ENCODE measurements at places on chromosomes 4 and X. TPM values are rescaled to one million over a fixed set of nuclear protein-coding genes. Genes with fewer than 3 reads are reported as not detected.
A peak's percentile ranks its signal among the peaks of the same experiment; 100 is the strongest.

GRCh38 chr4:2832309-2832980 is 11.2 kb upstream of the ADD1 start:
- DNase-seq = peak; percentile 79

Gene GLRA3
- total RNA-seq = not detected

DNA sequence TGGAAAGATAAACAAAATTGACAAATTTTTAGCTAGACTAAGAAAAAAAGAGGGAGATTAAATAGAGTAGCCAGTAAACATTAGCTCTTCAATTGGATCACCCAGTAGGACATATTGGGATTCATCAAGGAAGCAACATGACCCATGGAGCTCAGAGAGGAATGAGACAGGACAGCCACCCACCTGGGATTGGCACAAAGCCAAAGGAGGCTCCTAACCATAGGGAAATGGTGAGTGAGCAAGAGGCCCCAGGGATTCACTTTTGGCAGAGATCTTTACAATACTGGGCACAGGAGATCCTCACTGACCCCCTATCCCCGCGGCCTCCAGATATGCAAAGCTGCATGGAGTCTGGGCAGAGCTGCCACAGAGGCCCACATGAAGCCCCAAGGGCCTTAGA is 34.8 kb upstream of the CXCL6 start:
- DNase-seq = no peak

Gene ETNPPL
- not detected for total RNA-seq

- no peak for DNase-seq
These were observed 10.9 kb upstream of the GRPR start for GRCh38 chrX:16112428-16112827.

DNA sequence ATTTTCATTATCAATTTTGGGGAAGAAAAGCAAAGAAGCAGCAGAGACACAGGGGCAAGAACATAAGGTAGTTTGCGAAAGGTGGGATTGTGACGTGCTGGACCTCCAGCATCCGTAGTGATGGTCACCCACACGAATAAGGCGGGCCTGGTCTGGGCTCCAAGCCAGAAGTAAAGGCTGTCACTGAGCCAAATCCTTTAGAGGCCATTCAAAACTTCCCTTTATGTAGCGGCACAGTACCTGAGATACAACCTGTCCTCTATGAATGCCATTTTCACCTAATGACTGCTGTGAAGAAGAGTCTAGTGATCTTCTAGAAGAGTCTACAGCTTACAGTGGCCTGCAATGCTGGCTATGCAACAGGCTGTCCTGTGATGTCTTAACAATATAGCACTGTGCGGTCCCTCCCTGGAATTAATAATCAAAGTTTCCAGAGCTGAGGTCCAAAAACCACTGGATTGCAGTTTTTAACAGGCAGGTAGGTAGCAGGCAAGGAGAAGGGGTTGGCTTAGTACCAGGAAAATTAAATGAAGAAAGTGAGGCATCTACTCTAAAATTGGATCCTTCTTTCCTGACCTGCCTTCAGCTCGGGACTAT is 56.2 kb downstream of the TRIML1 start:
- no peak for DNase-seq

- no peak for DNase-seq
These were observed 743.5 kb upstream of the MAGEB2 start for GRCh38 chrX:29471829-29472228.

DNA sequence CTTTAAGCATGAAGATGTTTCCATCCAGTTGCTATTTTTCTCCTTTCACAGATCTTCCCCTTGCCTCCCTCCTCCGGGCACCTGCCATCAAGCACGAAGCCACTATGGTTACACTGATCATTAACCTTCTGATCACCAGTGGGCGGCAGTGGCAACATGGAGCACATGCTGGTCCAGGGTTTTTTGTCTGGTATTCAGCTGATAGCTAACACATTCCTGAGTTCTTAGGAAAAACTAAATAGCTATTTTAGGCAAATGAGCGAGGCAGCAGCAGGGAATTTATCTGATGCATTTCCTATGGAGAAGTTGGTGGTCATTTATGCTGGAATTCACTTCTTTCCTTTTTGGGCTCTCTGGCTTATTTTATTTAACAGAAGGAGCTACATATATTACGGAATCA is 22.9 kb downstream of the SHISA3 start:
- no peak for DNase-seq

DNA sequence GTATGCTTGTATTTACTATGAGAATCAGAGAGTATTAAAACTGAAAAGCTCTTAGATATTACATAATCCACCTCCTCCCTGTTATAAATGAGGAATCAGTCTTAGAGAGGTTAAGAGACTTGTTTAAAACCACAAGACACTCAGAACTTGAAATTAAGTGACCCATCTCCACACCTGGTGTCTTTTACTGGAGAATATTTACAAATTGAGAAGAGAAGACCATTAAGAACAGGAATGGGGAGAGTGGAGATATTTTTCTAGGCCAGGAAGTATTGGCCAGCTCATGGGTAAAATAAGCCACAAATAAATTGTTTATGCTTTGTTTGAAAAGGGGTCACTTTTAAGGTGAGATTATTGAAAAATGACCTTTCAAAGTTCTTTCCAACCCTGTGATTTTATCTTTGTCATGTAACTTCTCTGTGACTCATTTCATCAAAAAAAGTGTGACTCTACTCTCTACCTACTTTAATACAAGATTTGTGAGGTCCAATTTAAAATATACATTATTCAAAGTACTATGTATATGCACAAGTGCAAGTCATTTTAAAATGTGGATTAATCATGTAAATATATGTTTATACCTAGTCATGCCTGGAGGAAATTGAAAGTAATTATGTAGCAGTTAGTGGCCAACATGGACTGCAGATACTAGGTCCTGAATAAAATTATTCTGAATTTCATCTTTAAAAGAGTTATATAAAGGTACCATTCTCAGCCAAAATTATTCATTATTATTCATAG is 15.9 kb upstream of the COX7B2 start:
- DNase-seq = no peak

DNA sequence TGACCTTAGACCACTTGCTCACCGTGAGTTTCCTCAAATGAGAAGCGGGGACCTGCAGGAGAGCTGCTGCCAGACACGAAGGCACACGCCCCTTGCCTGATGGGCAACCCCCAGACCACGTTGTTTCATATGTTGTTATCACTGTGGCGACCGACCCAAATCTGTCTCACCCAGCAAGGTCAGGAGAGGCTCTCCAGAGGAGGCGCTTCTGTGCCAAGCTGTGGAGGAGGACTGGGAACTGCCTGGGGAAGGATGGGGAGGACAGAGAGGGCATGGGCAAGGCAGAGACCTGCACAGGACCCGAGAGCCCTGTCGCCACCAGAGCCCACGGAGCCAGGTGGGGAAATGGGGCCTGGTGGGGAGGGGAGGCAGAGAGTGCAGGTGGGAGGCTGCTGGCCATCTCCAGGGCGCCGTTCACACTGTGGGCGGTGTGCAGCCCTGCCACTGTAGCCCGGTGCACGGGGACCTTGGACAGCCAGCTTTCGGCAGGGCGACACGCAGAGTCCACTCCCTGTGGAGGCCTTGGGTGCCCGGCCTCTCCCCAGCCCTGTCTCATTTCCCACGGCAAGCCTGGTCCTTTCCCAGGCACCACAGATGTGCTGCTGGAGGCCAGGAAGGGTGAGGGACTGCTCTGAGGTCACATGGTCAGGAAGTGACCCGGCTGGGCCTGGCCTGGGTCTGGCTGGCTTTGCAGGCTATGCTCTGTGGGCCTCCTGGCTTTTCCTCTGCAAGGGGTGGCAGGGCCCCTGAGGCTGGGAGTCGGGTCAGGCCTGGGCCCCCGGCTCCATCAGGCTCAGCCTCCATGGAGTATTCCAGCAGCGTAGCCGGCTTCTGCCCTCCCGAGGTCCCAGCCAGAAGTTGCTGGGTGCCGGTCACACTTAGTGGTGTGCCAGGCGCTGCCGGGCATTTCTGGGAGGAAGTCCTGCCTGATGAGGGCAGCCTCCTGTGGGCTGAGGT is 3.2 kb downstream of the HTRA3 start:
- no peak for DNase-seq

Gene SPACA5
- not detected for total RNA-seq

Measured in chondrocyte (in vitro differentiated cells).